ENCODE measurements at places on chromosomes 3 and 15. TPM values are rescaled to one million over a fixed set of nuclear protein-coding genes. Genes with fewer than 3 reads are reported as not detected.

GRCh38 chr3:172749230-172749965 is 1.1 kb upstream of the ECT2 start:
- peak overlapping the region; percentile 92 for H3K27ac ChIP-seq
- peaks cover 27% of the 10 kb centered on the region for H3K4me1 ChIP-seq
- no peak overlapping the region for H3K4me3 ChIP-seq
- no peaks in the 10 kb centered on the region for H3K27me3 ChIP-seq
- peaks cover 7% of the 10 kb centered on the region for H3K36me3 ChIP-seq

- H3K27ac ChIP-seq: no peak overlapping the region
- H3K27me3 ChIP-seq: peaks cover 55% of the 10 kb centered on the region
- H3K4me3 ChIP-seq: no peak overlapping the region
- DNase-seq: no peak
Measured at GRCh38 chr15:38362355-38362754, 91.6 kb upstream of the FAM98B start.

DNA sequence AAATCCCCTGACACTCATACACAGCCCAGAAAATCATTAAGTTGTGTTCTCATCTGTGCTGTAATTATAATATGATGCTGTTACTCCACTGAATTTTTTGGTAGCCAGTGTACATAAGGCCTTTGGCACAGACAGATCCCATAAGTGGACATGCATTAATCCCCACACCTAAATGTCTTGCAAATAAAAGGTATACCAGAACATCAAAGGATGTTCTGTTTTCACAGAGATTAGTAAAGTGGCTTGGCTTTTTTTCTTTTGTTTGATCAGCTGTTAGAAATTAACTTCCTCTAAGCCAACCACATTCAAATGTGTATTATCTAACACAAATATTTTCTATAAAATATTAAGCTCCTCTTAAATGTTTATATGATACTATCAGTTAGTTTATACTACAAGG is 2.7 kb downstream of the SST start:
- H3K36me3 ChIP-seq: peaks cover 8% of the 10 kb centered on the region
- H3K4me3 ChIP-seq: no peak overlapping the region
- no peak overlapping the region for H3K27ac ChIP-seq
- DNase-seq: no peak
- no peaks in the 10 kb centered on the region for H3K4me1 ChIP-seq

GRCh38 chr3:119665954-119666559 is 5.7 kb upstream of the POPDC2 start:
- no peak overlapping the region for H3K4me3 ChIP-seq
- H3K27ac ChIP-seq: no peak overlapping the region
- no peak for DNase-seq
- no peaks in the 10 kb centered on the region for H3K27me3 ChIP-seq

- H3K36me3 ChIP-seq: no peaks in the 10 kb centered on the region
- no peak overlapping the region for H3K27ac ChIP-seq
- H3K4me1 ChIP-seq: no peaks in the 10 kb centered on the region
Measured at GRCh38 chr3:66907136-66907535, 91.0 kb upstream of the KBTBD8 start.

DNA sequence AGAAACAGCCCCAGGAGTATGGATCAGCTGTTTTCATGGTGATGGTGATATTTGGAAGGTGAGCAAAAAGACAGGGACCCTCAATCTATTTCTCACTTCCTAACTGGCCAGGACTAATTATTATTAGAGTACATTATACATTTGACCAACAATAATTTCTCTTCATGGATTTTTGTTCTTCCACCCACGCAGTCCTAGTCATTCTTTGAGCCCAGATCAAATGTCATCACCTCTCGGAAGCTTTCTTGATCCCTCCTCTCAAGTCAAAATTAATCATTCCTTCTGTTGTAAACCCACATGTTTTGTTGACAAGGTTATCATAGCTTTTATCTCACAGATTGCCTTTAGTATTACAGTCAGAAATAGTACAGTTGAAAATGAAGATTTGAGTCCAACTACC is 29.2 kb upstream of the PRICKLE2 start:
- peaks cover 22% of the 10 kb centered on the region for H3K27me3 ChIP-seq
- no peak overlapping the region for H3K27ac ChIP-seq
- no peak for DNase-seq
- H3K4me1 ChIP-seq: no peaks in the 10 kb centered on the region
- H3K36me3 ChIP-seq: no peaks in the 10 kb centered on the region

DNA sequence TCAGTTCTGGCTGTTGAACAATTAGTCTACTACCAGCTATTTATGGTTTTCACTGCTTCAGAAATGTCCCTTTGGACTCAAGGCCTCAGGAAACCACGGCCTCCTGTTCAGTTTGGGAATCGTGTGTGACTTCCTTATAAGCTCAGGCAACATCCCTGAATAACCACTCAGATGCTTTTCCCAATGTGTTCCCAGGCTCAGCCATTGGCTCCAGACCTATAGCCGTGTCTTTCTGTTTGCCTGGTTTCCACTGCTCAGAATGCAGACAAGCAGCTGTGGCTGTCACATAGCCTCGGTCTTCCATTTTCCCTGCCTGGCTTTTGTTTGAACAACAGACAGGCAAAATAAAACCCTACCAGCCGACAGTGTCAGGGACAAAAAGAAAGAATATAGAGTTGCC is 63.2 kb upstream of the ATP2B2 start:
- H3K27ac ChIP-seq: no peak overlapping the region
- no peak overlapping the region for H3K4me3 ChIP-seq
- no peaks in the 10 kb centered on the region for H3K36me3 ChIP-seq
- H3K27me3 ChIP-seq: peaks cover 31% of the 10 kb centered on the region
- no peaks in the 10 kb centered on the region for H3K4me1 ChIP-seq

- H3K27me3 ChIP-seq: peaks cover 74% of the 10 kb centered on the region
- no peak overlapping the region for H3K4me3 ChIP-seq
- peaks cover 16% of the 10 kb centered on the region for H3K4me1 ChIP-seq
- no peak for DNase-seq
- H3K36me3 ChIP-seq: no peaks in the 10 kb centered on the region
Measured at GRCh38 chr3:139108253-139108969, 63.7 kb upstream of the PRR23C start.

- no peaks in the 10 kb centered on the region for H3K36me3 ChIP-seq
- no peaks in the 10 kb centered on the region for H3K27me3 ChIP-seq
Measured at GRCh38 chr3:74584782-74585181, 29.7 kb downstream of the CNTN3 start.

- DNase-seq: no peak
- no peak overlapping the region for H3K27ac ChIP-seq
- no peaks in the 10 kb centered on the region for H3K27me3 ChIP-seq
- no peaks in the 10 kb centered on the region for H3K36me3 ChIP-seq
- no peak overlapping the region for H3K4me3 ChIP-seq
Measured at GRCh38 chr3:154776549-154777225, 303.4 kb upstream of the MME start.

GRCh38 chr3:111924283-111924682 is 54.5 kb upstream of the ABHD10 start:
- H3K4me1 ChIP-seq: no peaks in the 10 kb centered on the region
- H3K27me3 ChIP-seq: no peaks in the 10 kb centered on the region
- no peak for DNase-seq
- H3K36me3 ChIP-seq: peaks cover 9% of the 10 kb centered on the region

DNA sequence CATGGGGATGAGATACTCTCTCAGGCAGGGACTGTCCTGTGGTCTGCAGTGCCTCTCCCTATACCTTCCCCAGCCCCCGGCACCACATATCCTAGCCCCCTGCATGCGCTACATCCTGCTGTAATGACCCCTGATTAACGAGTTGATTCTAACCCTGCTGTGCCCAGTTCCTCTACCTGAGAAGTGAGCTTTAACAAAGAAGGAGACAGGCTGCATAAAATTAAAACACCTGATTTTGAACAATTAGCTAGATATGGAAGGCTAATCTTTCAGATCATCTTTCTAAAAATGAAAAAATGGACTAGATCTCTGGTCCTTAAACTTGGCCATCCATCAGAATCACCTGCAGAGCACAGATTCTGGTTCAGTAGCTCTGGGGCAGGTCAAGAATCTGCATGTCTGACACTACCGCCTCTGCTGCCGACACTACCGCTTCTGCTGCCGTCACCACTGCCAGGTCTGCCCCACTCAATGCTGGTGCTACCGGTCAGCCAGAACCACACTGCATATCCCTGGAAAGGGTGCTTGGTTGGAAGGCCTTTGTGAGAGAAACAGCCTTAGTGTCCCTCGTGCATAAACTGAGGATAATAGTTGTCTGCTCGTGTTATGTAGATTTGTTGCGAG is 33.6 kb upstream of the ZBTB38 start:
- H3K4me1 ChIP-seq: peaks cover 4% of the 10 kb centered on the region
- H3K4me3 ChIP-seq: no peak overlapping the region
- H3K27me3 ChIP-seq: peaks cover 38% of the 10 kb centered on the region
- H3K27ac ChIP-seq: no peak overlapping the region
- DNase-seq: no peak

DNA sequence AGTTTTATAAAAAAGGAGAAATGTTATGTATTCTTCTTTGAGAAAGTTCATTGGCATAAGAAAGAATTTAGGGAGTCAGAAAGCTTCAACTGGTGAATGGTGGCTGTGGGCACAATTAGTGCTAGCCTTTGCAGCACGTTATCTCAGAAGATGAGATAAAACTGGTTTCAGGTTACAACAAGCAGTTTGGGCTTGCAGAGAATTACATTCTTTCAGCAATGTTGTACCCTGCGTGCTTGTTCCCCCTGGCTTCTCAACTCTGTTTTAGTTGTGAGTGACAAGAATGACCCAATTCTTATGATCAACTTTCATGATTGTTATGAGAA is 31.6 kb upstream of the ACP3 start:
- no peak overlapping the region for H3K4me3 ChIP-seq
- no peaks in the 10 kb centered on the region for H3K4me1 ChIP-seq
- H3K36me3 ChIP-seq: peaks cover 7% of the 10 kb centered on the region

GRCh38 chr15:75864213-75865059 is 21.2 kb downstream of the UBE2Q2 start:
- H3K4me1 ChIP-seq: peaks cover 33% of the 10 kb centered on the region
- H3K36me3 ChIP-seq: peaks cover 5% of the 10 kb centered on the region
- no peak overlapping the region for H3K4me3 ChIP-seq
- H3K27me3 ChIP-seq: no peaks in the 10 kb centered on the region
- DNase-seq: no peak
- no peak overlapping the region for H3K27ac ChIP-seq

DNA sequence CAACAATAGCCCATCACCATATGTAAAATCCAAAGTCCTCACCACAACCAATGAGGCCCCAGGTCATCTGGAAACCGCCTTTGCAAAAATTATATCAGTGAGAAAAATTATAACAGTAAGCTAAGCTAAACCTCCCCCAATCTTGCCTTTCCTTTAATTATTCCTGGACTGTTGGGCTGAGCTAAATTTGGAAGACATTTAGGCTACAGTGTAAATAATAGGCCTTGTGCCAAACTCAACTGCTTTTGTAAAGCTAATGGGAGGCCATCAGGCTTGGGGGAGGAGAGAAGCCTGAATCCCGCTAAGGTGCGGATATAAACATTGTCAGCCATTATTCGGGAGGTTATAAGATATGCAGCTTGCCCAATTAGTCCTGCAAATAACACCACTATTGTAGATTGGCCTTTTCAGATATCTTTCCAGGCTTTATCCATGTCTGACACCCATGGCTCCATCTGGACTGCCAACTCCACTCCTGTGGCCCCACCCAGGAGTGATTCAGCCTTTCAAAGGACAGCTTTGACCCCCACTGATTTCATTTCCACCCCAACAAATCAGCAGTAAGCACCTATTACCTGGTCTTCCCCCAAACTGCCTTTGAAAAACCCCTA is 53.0 kb upstream of the CA12 start:
- H3K4me1 ChIP-seq: peaks cover 14% of the 10 kb centered on the region
- H3K4me3 ChIP-seq: no peak overlapping the region
- no peaks in the 10 kb centered on the region for H3K36me3 ChIP-seq
- no peak for DNase-seq
- no peak overlapping the region for H3K27ac ChIP-seq

GRCh38 chr15:100439514-100439913 is 89.2 kb downstream of the CERS3 start:
- H3K4me1 ChIP-seq: peaks cover 3% of the 10 kb centered on the region
- H3K27me3 ChIP-seq: peaks cover 14% of the 10 kb centered on the region
- H3K36me3 ChIP-seq: peaks cover 2% of the 10 kb centered on the region
- DNase-seq: no peak
- H3K4me3 ChIP-seq: no peak overlapping the region
- no peak overlapping the region for H3K27ac ChIP-seq

GRCh38 chr3:18672561-18672960 is 247.4 kb upstream of the SATB1 start:
- H3K27ac ChIP-seq: peak overlapping the region; percentile 76
- H3K4me1 ChIP-seq: peaks cover 23% of the 10 kb centered on the region
- H3K36me3 ChIP-seq: no peaks in the 10 kb centered on the region
- no peaks in the 10 kb centered on the region for H3K27me3 ChIP-seq

DNA sequence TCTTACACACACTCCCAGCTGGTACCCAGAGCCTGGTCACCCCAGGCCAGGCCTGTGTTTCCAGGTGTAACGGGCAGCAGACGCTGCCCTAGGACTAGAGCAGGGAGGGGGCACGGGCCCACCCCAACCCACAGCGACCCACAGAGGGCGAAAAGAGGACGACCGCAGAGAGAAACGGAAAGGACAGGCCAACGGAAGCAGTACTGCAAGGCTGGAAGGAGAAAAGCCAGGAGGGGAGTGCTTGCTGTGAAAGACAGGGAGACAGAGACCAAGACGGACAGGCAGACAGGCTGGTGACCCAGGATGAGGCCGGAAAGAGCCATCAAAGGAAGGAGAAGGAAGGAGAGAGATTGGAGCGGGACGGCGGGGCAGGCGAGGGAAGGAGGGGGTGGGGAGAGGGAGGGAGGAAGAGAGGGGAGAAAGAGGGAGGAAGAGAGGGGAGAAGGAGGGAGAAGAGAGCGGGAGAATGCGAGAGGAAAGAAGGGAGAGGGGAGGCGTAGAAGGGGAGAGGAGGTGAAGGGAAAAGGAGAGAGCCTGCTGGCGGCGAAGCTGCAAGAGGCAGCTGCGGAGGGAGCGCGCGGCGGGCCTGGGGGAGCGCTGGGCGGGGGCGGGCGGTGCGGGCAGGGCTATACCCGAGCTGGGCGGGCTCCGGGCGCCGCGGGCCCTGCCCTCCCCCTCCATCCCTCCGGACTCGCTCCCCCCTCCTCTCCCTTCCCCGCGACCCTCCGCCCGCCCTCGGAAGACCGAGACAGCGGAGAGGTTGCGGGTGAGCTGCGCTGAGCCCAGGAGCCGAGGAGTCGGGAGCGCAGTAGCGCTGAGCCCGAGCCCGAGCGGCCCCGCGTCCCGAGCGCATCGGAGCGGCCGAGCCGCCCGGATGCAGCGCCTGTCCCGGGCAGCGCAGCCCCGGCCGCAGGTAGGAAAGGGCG is at the start of gene SLC6A1:
Gene SLC6A1 (plus strand): TSS at position 732 of the 926 bp plus-strand sequence. CDS start 24,464 bp downstream, outside the sequence.
- H3K36me3 ChIP-seq: peaks cover 4% of the 10 kb centered on the region
- peak within 1 kb of the TSS; percentile 87 for H3K4me3 ChIP-seq
- no peak for DNase-seq
- H3K27me3 ChIP-seq: peaks cover 87% of the 10 kb centered on the region
- H3K27ac ChIP-seq: no peak within 1 kb of the TSS

- H3K27me3 ChIP-seq: no peaks in the 10 kb centered on the region
- no peak overlapping the region for H3K4me3 ChIP-seq
- H3K4me1 ChIP-seq: peaks cover under 1% of the 10 kb centered on the region
Measured at GRCh38 chr3:100289339-100289738, 28.5 kb downstream of the TBC1D23 start.

The LRRC49 gene
- 6.9 TPM for total RNA-seq

The ZNF662 gene
- total RNA-seq: 0.94 TPM

The DNAH12 gene
- total RNA-seq: 0.07 TPM
